ENCODE measurements at places on chromosomes 12 and 14. TPM values are rescaled to one million over a fixed set of nuclear protein-coding genes. Genes with fewer than 3 reads are reported as not detected.

The GPR162 gene
- total RNA-seq = 6.1 TPM

The CCDC175 gene
- not detected for total RNA-seq

The IFNG-AS1 gene
- not detected for total RNA-seq

The SMOC1 gene
- total RNA-seq = 1.7 TPM

The SRRM4 gene
- under 0.01 TPM for total RNA-seq

The TAS2R7 gene
- total RNA-seq = not detected

The ZBTB42 gene
- 3.2 TPM for total RNA-seq

The JDP2 gene
- 48.6 TPM for total RNA-seq

Data from smooth muscle cell of trachea (primary cell).